ENCODE measurements at places on chromosomes 6 and 20. TPM values are rescaled to one million over a fixed set of nuclear protein-coding genes. Genes with fewer than 3 reads are reported as not detected.

SPATS1 gene
- not detected for total RNA-seq

ACTL10 gene
- 0.46 TPM for total RNA-seq

DSP gene
- total RNA-seq: 48.9 TPM

ZNF831 gene
- total RNA-seq: not detected

LPA gene
- total RNA-seq: 0.15 TPM

ELOVL2 gene
- 0.46 TPM for total RNA-seq

DNA sequence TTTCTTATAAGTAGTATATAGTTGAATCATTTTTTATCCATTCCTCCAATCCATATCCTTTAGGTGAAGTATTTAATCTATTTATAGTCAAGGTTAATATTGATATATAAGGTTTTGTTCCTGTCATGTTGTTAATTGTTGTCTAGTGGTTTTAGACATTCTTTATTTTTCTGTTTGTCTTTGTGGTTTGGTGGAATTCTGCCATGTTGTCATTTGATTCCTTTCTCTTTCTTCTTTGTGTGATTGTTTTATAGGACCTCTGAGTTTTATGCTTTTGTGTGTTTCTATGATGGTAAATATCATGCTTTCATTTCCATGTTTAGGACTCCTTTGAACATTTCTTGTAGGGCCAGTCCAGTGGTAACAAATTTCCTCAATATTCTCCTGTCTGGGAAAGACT lies 450.3 kb upstream of the BTBD3 start:
- no peak for DNase-seq
- H3K4me1 ChIP-seq: no peaks in the 10 kb centered on the region
- no peak overlapping the region for H3K27ac ChIP-seq
- H3K36me3 ChIP-seq: no peaks in the 10 kb centered on the region
- no peaks in the 10 kb centered on the region for H3K27me3 ChIP-seq

DNA sequence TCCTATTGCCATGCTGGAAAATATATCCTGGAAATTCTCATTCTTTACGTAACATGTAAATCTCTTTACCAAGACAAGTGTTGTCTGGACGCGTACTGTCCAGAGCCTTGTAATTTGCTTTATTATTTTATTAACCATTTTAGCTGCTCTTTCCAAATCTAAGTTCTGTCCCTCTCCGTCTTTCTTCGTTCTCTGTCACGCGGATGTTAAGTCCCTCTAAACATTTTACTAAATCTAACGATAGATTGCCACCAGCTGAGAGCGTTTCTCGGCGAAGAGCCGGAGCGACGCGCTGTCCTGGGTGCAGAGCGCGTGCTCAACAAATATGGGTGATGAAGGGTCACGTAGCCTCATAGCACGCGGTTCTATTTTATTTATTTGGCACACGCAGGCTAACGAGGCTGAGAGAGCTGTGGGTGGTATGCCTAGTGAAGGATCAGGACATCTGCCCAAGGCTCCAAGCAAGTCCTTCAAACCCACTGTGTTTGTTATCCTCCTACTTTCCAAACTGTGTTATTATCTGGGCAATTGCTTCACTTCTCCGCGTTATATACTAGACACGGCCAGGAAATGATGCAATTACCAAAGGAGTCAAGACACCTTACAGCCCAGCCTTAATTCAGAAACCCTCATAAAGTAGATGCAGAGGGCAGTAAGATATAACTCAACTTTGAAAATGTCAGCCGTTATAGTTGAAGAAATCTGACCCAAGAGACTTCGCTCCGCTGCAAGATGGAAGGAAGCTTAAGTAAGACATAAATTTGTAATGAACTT lies 10.0 kb upstream of the NCOA7 start:
- peak overlapping the region; percentile 8 for H3K27ac ChIP-seq
- peak; percentile 46 for DNase-seq
- no peaks in the 10 kb centered on the region for H3K27me3 ChIP-seq

DNA sequence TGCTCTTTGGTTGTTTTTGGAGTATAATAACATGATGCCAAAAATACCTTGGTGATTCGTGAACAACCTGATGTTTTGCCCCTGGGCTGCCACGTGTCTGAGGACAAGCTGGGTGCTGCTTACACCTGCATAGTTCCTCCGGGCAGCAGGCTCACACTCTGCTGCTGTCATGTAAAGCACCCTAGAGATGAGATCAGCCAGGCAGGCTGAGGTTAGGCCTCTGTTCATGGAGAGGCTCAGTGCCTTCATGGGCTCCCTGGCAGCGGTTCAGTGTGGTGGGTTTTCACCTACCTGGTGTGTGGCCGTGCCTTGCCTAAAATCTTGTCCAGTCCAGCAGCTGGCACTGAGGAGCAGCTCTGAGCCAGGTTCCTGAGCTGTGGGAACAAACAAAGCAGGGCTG lies 60.1 kb upstream of the TAGAP start:
- no peak overlapping the region for H3K4me3 ChIP-seq
- H3K36me3 ChIP-seq: no peaks in the 10 kb centered on the region
- H3K4me1 ChIP-seq: no peaks in the 10 kb centered on the region
- H3K27ac ChIP-seq: no peak overlapping the region
- no peaks in the 10 kb centered on the region for H3K27me3 ChIP-seq
- no peak for DNase-seq

GRCh38 chr20:6679086-6679485 lies 88.4 kb upstream of the BMP2 start:
- no peak for DNase-seq
- no peak overlapping the region for H3K27ac ChIP-seq
- no peaks in the 10 kb centered on the region for H3K36me3 ChIP-seq
- H3K4me3 ChIP-seq: no peak overlapping the region

DNA sequence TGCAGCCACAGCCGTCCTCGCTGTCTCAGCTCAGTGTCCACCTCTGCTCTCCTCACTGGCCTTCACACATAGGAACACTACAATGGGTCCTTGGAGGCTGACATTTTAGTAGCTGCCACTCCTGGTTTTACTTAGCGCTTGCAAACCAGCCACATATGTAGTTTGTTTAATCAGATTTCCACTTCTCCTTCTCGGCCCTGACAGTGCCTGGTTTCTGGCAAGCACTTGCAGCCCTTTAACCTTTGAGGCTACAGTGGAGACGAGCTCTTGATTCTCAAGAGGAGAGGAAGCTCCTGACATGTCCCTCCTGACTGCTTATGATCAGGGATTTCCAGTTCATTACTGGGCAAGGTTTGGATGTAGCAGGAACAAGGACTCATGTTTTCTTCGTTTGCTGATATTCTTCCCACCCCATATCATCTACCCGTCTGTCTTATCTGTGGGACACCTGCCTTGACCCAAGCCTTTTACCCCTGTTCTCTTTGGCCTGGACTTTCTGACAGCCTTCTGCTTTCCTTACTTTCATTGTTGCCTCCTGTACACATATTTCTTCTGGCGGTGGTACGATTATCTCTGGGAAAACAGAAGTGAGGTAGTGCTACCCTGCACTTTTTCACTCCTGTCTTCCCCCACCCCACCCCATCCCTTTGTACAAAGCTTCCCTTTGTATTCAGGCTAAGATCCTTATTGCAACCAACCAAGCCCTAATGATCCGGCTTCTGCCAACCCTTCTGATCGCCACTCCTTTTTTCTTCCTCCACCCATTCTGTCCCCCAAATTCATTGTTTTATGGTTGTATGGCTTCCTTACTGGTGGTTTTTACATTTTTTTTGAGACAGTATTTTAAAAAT lies 31.2 kb downstream of the CEP43 start:
- H3K4me1 ChIP-seq: peaks cover 6% of the 10 kb centered on the region
- H3K4me3 ChIP-seq: no peak overlapping the region
- DNase-seq: no peak
- H3K27me3 ChIP-seq: no peaks in the 10 kb centered on the region
- no peak overlapping the region for H3K27ac ChIP-seq
- H3K36me3 ChIP-seq: peaks cover 73% of the 10 kb centered on the region

DNA sequence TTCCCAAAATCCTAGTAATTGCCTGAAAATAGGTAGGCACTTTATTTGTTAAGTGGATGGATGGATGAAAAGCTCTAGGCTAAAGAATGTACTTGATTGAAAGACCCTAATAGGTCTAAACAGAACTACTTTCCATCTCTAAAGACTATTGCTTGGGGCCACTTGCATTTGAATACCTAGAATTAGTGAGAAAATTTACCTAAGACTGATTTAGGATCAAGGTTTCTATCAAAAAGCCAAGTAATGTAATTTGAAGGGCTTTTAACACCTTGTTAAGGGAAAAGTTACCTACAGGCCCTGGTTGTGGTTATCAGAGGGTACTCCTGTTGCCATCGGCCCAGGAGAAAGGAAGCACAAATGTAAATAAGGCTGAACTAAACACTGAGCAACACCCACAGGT lies 580.7 kb downstream of the LMBRD1 start:
- H3K4me1 ChIP-seq: peaks cover 19% of the 10 kb centered on the region
- H3K36me3 ChIP-seq: no peaks in the 10 kb centered on the region
- DNase-seq: no peak
- H3K27me3 ChIP-seq: no peaks in the 10 kb centered on the region
- peak overlapping the region; percentile 67 for H3K4me3 ChIP-seq
- H3K27ac ChIP-seq: peak overlapping the region; percentile 97

DNA sequence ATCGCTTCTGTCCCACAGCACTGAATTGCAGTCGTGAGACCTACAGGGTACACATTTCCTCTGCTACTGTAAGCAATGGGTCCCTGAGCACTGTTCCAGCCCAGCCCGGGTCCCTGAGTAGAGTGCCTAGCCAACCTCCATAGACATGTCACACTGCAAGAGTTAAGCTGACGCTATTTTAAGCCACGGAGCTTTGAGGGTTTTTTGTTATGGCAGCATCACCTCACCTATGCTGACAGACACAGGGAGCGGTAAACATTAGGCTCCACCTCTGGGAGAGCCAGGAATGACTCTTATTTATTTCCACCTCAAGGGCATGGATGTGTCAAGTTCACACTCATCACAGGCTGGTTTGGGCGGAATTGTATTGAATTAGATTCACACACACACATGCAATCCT lies 45.1 kb downstream of the GRM4 start:
- no peak overlapping the region for H3K4me3 ChIP-seq
- DNase-seq: no peak
- no peak overlapping the region for H3K27ac ChIP-seq
- H3K36me3 ChIP-seq: no peaks in the 10 kb centered on the region

- no peaks in the 10 kb centered on the region for H3K4me1 ChIP-seq
- H3K27me3 ChIP-seq: no peaks in the 10 kb centered on the region
- no peak overlapping the region for H3K4me3 ChIP-seq
- no peak for DNase-seq
These were observed 133.5 kb downstream of the MAN1A1 start for GRCh38 chr6:119215885-119216590.

- H3K36me3 ChIP-seq: no peaks in the 10 kb centered on the region
- no peaks in the 10 kb centered on the region for H3K4me1 ChIP-seq
- DNase-seq: no peak
- H3K27me3 ChIP-seq: no peaks in the 10 kb centered on the region
These were observed 65.8 kb downstream of the RSPH3 start for GRCh38 chr6:158934157-158934556.

DNA sequence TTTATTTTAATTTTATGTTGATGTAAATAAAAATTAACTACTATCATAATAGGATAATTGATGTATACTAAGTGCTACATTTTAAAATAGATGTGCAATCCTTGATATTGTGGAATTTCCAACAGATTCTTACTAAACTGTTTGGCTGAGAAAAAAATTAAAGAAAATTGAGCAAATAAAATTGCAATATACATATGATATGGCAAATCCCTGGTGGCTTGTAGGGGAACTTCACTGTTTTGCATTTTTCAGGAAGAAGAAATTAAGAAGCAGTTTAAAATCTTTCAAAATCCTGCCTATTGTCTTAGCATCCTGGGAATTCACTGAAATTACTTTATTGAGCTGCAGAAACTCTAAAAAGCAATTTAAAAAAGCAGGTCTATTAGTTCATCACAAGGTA lies 191.4 kb upstream of the ADGRB3 start:
- DNase-seq: no peak
- H3K4me1 ChIP-seq: peaks cover 2% of the 10 kb centered on the region
- H3K27me3 ChIP-seq: no peaks in the 10 kb centered on the region
- no peak overlapping the region for H3K27ac ChIP-seq
- H3K4me3 ChIP-seq: no peak overlapping the region
- H3K36me3 ChIP-seq: no peaks in the 10 kb centered on the region

DNA sequence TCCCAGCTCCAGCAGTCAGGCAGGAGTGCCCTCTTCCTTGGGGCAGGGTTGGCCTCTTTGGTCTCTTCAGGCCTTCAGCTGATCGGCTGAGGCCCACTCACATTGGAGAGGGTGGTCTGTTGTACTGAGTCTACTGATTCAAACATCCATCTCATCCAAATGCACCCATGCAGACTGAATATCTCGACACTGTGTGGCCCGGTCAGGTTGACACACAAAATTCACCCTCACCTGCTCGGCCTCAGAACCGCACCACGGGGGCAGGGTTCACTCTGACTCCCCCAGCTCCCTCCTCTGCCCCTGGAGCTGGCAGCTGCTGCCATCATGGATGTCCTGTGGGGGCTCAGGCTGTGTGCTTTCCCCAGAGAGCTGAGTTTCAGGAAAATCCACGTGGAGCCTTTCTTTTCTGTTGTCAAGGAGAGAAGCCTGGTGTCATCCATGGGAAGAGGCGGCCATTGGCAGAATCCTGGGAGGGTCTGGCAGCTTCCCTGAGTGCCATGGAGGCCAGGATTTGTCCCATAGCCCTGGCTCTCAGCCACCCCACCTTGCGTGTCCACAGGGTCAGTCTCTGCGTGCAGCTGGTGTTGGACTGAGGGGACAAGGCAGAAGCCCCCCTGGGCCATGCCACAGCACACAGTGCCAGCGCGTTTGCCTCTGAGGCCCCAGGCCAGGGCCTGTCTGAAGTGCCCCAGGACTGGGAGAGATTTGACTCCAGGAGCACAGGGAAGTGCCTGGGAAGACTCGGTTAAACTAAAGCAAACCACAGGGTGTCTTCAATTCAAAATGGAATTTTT lies 114.1 kb downstream of the ERMARD start:
- no peaks in the 10 kb centered on the region for H3K4me1 ChIP-seq
- DNase-seq: no peak
- H3K27ac ChIP-seq: no peak overlapping the region
- no peaks in the 10 kb centered on the region for H3K27me3 ChIP-seq
- no peaks in the 10 kb centered on the region for H3K36me3 ChIP-seq

GRCh38 chr6:164102693-164103092 lies 688.2 kb downstream of the QKI start:
- no peaks in the 10 kb centered on the region for H3K27me3 ChIP-seq
- no peak for DNase-seq

DNA sequence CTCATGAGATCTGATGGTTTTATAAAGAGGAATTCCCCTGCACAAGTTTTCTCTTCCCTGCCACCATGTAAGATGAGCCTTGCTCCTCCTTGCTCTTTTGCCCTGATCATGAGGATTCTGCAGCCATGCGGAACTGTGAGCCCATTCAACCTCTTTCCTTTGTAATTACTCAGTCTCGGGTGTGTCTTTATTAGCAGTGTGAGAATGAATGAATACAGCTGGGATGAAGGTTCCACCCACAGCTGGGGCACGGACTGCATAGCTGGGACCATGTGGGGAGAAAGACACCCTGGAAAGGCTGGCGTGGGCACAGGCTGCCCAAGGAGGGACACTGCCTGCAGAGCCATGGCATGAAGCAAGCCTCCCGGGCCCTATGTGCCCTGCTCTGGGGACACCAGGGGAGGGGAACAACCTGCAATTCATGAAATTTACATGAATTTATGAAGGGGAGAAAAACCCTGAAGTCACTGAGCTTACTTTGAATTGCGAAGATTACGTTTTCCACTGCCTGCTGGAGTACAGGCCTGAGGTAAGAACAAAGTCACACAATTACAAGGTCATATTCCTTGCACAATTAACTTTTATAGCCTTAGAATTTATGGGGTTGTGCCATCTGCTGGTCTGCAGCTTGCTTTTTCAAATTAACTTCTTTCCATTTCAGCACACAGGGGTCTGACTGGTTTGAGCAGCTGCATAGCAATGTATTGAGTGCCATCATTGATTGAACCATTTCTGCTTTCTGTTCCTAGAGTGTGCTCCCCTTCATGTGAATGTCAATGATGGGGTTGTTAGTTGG lies 46.2 kb downstream of the SLC22A1 start:
- no peak for DNase-seq
- H3K4me3 ChIP-seq: no peak overlapping the region
- no peaks in the 10 kb centered on the region for H3K4me1 ChIP-seq
- H3K36me3 ChIP-seq: no peaks in the 10 kb centered on the region
- no peaks in the 10 kb centered on the region for H3K27me3 ChIP-seq
